Activated T-helper 1 cell treated with anti-CD3 and anti-CD28 coated beads, Interleukin-12 subunit alpha, Interleukin-12 subunit beta, Interleukin-2, Interleukin-4 antibody, amounts not matched to agents 30 ng/mL and 10 ng/mL and 1 ng/mL, durations not matched to agents 14 hours and 24 hours and 36 hours (primary cell): ENCODE measurements at places on chromosomes 5 and 9. TPM values are rescaled to one million over a fixed set of nuclear protein-coding genes. Genes with fewer than 3 reads are reported as not detected.

CMYA5 gene
- total RNA-seq = 0.10 and 0.15 TPM in 2 replicates

DNA sequence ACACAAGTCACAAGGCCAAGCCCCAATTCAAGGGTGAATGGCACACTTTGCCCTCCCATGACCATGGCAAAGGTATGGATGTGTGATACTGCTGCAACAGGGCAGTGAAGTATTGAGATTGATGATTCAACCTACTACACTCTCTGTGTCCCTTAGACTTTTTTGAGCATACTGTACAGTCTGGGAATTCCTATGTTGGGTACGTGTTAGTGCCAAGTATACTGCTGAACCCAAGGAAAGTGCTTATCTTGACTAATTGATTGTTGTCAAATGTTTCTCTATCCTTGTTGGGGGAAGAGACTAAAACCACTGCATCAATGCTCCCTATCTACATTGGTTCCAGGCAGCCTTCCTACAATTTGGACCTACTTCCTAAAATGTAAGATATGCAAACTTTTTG is 93.7 kb downstream of the NDFIP1 start:
- H3K27me3 ChIP-seq = peaks cover 18% of the 10 kb centered on the region
- H3K36me3 ChIP-seq = no peaks in the 10 kb centered on the region
- no peak overlapping the region for H3K27ac ChIP-seq
- no peak overlapping the region for H3K4me3 ChIP-seq
- DNase-seq = no peak
- no peaks in the 10 kb centered on the region for H3K4me1 ChIP-seq

NEUROG1 gene
- total RNA-seq = not detected in 2 replicates

DNA sequence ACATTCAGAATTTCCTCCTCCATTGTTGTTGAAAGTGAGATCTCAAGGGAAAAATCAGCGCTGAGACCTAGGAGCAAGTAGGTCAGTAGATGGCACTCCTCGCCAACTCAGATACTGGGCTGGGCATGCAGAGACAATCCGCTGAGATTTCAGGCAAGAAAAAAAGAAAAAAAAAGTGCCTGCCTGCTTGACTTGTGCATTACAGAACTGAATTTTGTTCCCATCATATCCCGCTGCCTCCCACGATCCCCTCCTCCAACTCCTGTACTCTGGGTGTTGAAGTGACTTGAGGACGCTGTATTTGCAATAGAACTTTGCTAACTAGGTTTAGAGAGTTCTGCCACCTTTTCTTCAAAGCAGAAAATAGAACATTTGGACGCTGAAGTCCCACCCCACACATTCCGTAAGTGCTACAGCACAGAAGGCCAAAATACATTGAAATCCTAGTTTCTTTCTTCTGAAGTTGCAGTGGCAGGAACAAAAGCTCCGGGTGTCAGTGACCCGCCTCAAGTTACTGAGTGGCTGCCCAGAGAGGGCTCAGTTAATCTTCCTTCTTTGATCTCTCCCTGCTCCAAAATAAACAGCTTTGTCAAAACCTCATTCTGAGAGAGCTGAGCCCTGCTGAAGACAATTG is 265.8 kb downstream of the MLLT3 start:
- no peaks in the 10 kb centered on the region for H3K27me3 ChIP-seq
- H3K4me1 ChIP-seq = peaks cover 86% of the 10 kb centered on the region
- H3K4me3 ChIP-seq = no peak overlapping the region
- H3K27ac ChIP-seq = peak overlapping the region; percentile 40

RBM18 gene
- total RNA-seq = 29.9 and 31.5 TPM in 2 replicates
